ENCODE measurements at places on chromosomes 5 and 9.

DNA sequence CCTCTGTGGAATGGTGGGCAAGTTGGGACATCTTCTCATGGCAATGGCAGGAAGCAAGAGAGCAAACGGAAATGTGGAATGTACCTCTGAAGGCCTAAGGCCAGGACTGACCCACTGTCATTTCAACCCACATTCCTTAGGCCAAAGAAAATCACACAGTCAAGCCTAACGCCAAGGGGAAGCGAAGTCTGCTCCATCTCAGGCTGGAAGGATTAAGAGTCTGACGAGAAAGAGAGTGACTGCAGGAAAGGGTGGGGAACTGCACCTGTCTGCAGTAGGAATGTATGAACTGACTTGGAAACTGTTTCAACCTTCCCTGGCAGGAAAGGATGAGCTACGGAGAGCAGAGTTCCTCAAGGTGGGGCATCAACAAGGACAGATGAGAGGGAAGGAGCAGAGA, 90.2 kb upstream of the TAS2R1 start:
- ATAC-seq = no peak

DNA sequence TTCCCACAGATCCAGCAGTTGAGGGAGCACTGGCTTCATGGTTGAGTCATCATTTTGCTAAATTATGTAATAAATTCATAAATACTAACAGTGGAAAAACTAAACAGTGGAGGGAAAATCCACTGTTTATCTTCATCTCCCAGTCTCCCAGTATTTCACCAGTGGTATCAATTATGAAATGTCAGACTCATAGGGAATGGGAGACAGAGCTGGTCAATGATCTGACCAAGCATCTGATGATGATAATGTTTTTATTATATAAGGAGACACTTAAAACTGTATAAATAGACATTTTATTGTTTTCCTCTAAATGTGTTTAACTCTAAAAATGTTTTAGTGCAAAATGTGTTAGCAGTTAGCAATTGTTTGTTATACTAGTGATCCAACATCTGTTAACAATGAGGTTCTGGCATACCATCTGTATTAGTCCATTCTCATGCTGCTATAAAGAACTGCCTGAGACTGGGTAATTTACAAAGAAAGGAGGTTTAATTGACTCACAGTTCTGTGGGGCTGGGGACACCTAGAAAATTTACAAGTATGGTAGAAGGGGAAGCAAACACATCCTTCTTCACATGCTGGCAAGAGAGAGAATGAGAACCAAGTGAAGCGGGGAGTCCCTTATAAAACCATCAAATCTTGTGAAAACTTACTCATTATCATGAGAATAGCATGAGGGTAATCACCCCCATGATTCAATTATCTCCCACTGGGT, 11.8 kb upstream of the REEP5 start:
- ATAC-seq = peak; percentile 36

GRCh38 chr9:130660326-130660682, 4.1 kb upstream of the PRDM12 start:
- ATAC-seq = no peak

DNA sequence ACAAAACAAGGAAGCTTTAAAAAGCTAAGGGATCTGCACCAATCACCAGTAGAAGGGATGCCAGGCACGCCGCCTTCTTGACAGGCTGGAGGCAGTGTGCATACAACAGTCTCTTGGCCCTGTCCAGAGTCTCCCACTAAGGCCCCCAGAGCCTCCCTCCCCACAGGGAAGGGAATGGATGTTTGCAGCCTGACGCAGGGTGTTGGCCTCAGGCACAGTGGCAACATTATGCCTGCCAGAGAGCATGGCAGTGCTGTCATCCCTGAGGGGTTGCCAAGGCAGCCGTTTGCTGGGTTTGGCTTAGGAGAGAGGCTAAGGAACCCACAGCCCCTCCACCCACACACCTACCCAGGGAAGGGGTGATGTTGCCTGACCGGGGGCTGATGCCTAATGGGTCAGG, 4.8 kb downstream of the HBEGF start:
- no peak for ATAC-seq

Measured in activated T-helper 17 cell treated with anti-CD3 and anti-CD28 coated beads, Interleukin-2, amount 50 U/mL, for 72 hours (primary cell).